ENCODE measurements at places on chromosomes 4 and X. TPM values are rescaled to one million over a fixed set of nuclear protein-coding genes. Genes with fewer than 3 reads are reported as not detected.

RNF113A gene
- polyA plus RNA-seq, result 17.5 TPM

GRCh38 chr4:81740487-81740886 lies 268.8 kb upstream of the RASGEF1B start:
- no peaks in the 10 kb centered on the region for H3K36me3 ChIP-seq
- DNase-seq, result no peak
- peaks cover 3% of the 10 kb centered on the region for H3K4me1 ChIP-seq
- no peaks in the 10 kb centered on the region for H3K27me3 ChIP-seq
- H3K4me3 ChIP-seq, result no peak overlapping the region

GRCh38 chr4:115515366-115515765 lies 401.9 kb upstream of the NDST4 start:
- H3K27me3 ChIP-seq, result no peaks in the 10 kb centered on the region
- no peak overlapping the region for H3K4me3 ChIP-seq
- H3K4me1 ChIP-seq, result no peaks in the 10 kb centered on the region
- no peak overlapping the region for H3K27ac ChIP-seq

MBNL3 gene
- 4.2 TPM for polyA plus RNA-seq

PI4K2B gene
- polyA plus RNA-seq, result 29.8 TPM

GRCh38 chrX:134161162-134161561 lies 75.8 kb upstream of the CCDC160 start:
- H3K36me3 ChIP-seq, result no peaks in the 10 kb centered on the region
- no peaks in the 10 kb centered on the region for H3K4me1 ChIP-seq
- no peaks in the 10 kb centered on the region for H3K27me3 ChIP-seq
- no peak overlapping the region for H3K4me3 ChIP-seq
- H3K27ac ChIP-seq, result no peak overlapping the region

DNA sequence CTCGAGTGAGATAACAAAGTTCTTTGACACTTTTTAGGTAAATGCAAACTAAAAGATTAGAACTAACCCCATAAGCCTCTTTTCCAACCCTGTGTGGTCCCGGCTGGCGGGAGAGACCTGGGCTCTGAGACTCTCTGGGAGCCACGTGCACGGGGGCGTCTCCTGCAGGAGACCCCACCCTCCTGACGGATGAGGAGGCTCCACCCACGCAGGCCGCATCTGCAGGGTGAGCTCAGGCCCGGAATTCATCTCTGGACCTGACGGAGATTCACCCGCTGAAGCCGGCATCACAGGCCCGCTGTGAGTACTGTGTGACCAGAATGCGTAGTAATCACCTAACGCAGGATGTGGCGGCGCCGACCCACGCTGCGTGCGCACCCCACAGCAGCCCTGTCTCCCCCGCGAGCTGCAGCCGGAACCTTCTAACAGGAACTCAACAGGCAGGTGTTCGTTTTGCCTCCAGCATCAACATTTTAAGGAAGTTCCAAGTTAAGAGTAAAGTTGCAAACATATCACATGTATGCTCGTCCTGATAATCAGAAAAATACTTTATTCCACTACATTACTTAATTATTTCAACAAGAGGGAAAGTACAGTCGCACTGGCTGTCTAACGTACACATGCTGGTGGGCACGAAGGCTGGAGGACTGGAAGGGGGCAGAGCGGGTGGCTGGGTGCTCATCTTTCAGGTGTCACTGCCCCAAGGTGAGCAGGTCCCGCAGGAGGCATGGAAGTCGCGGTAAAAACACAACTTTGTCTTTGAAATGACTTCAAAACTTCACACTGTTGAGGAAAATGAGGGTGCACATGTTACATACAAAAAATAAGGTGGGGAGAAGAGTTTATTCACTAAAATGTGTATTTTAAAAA lies 44.5 kb downstream of the FGFRL1 start:
- H3K4me3 ChIP-seq, result no peak overlapping the region
- no peaks in the 10 kb centered on the region for H3K4me1 ChIP-seq
- H3K27ac ChIP-seq, result no peak overlapping the region

- H3K36me3 ChIP-seq, result no peaks in the 10 kb centered on the region
- DNase-seq, result peak; percentile 51
- no peaks in the 10 kb centered on the region for H3K27me3 ChIP-seq
- no peak overlapping the region for H3K4me3 ChIP-seq
- H3K4me1 ChIP-seq, result no peaks in the 10 kb centered on the region
Measured at GRCh38 chr4:164731827-164732474, 22.0 kb upstream of the SMIM31 start.

DNA sequence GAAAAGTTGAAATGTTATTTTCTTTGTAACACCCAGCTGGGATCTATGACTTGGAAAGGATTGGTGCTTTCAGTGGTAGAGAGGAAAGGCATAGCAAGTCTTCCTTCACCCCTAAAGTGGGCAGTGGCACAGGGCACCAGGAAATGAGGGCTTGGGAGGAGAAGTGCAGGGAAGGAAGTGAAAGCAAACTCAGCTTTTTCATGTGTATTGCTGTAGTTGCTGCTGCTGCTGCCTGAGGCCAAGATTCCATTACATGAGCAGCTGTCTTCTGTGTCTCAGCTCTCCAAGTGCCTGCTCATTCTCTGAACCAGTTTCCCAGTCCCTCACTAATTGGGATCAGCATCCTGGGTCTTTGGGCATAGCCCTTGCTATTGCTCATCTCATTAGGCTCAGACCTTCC lies 2.6 kb downstream of the HCCS start:
- peak; percentile 22 for DNase-seq
- no peaks in the 10 kb centered on the region for H3K27me3 ChIP-seq
- H3K4me3 ChIP-seq, result no peak overlapping the region
- H3K4me1 ChIP-seq, result no peaks in the 10 kb centered on the region

DNA sequence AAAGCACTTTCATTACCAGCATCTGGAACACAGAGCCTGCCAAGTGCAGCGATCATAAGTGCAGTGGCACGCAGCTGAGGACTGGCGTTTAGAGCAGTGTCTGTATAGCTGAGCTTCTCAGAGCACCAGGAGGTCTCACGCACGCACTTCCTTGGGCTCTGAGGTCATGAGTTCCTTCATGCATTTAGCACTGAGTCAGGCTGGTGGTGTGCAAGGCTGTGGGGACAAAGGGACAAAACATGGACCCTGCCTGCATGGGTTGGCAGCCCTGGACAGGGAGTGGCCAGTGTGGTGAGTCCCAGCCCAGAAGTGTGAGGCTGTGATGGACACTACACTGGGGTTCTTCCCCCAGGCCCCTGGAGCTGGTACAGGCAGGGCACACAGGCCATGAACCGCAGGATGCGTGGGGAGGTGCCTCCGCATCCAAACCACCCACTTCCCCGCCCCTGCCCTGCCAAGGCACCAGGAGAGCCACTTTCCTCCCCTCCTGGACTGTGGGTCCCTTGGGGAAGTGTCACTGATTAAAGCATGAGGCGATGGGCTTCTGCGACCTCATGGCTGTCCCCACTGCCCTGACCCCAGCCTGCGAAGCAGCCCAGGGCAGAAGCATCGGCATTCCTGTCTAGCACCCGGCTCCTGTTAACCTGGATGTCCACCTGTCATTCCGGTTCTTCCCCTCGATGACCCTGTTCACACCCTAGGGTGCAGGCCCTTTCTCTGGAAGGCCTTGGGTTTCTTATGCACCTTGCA lies 37.2 kb upstream of the GPR78 start:
- H3K27ac ChIP-seq, result no peak overlapping the region
- no peaks in the 10 kb centered on the region for H3K27me3 ChIP-seq
- no peaks in the 10 kb centered on the region for H3K4me1 ChIP-seq
- no peak overlapping the region for H3K4me3 ChIP-seq

DNA sequence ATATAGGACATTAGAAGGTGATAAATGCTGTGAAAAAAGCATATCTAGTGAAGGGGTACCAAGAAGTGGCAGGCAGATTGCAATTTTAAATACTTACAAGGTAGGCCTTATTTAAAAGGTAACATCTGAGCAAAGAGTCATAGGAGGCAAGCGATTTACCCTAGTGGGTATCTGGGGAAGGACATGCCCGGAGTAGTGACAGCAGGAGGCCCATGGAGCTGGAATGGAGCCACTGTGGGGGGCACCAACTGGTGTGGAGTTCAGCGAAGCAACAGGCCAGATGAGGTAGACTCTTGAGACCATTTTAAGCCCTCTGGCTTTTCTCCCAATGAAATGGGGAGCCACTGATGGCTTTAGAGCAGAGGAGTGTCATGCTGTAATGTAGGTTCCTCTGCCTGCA lies 37.3 kb downstream of the SEC24D start:
- H3K4me3 ChIP-seq, result no peak overlapping the region
- no peak overlapping the region for H3K27ac ChIP-seq
- DNase-seq, result no peak
- no peaks in the 10 kb centered on the region for H3K27me3 ChIP-seq
- no peaks in the 10 kb centered on the region for H3K4me1 ChIP-seq

TMPRSS11D gene
- not detected for polyA plus RNA-seq

GRCh38 chr4:56099378-56099786 lies 150.6 kb downstream of the CEP135 start:
- no peaks in the 10 kb centered on the region for H3K27me3 ChIP-seq
- H3K36me3 ChIP-seq, result peaks cover 4% of the 10 kb centered on the region
- DNase-seq, result no peak
- no peak overlapping the region for H3K4me3 ChIP-seq
- no peak overlapping the region for H3K27ac ChIP-seq

DNA sequence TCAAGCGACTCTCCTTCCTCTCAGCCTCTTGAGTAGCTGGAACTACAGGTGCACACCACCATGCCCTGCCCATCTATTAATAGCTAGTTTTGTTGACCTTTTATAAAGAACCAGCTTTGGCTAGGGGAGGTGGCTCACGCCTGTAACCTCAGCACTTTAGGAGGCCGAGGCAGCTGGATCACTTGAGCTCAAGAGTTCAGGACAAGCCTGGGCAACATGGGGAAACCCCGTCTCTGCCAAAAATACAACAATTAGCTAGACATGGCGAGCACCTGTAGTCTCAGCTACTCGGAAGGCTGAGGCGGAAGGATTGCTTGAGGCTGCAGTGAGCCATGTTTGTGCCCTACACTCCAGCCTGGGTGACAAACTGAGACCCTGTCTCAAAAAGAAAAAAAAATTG lies 2.7 kb downstream of the TKTL1 start:
- no peaks in the 10 kb centered on the region for H3K36me3 ChIP-seq
- H3K4me3 ChIP-seq, result no peak overlapping the region
- H3K27me3 ChIP-seq, result no peaks in the 10 kb centered on the region
- no peaks in the 10 kb centered on the region for H3K4me1 ChIP-seq
- H3K27ac ChIP-seq, result no peak overlapping the region

- no peak overlapping the region for H3K27ac ChIP-seq
- H3K4me1 ChIP-seq, result no peaks in the 10 kb centered on the region
Measured at GRCh38 chr4:44447563-44448504, 775 bp downstream of the KCTD8 start.

DNA sequence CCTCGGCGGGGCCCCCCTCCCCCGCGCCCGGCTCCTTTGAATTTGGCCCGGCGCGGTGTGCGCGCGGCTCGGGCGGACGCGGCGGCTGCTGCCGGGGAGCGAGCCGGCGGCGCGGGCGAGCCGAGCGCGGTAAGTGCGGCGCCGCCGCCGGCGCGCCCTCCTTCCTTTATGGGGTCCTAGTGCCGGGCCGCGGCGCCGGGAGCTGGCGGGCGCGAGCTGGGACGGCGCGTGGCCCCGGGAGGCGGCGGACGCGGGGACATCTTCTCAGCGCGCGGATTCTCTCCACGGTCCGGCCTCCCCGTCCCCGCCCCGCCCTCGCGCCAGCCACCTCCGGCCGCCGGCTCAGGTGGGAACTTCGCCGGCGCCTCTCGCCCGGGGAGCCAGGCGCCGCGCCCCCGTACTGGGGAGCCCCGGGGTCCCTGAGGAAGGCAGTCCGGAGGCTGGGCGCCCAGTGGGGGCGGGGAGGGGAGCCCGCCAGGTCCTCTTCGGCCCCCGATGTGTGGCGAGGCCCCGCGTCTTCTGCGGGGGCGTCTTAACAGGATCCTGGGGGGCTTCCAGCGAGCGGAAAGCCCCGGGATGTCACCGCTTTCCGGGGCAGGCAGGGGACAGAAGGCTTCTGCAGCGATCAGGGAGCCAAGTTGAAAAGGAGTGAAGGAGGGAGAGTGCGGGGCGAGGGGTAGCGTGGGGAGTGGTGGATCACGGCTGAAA lies 98.4 kb upstream of the TENM3 start:
- H3K4me3 ChIP-seq, result peak overlapping the region; percentile 15
- H3K4me1 ChIP-seq, result peaks cover 5% of the 10 kb centered on the region
- H3K27me3 ChIP-seq, result peaks cover 17% of the 10 kb centered on the region
- DNase-seq, result peak; percentile 6
- no peak overlapping the region for H3K27ac ChIP-seq
- no peaks in the 10 kb centered on the region for H3K36me3 ChIP-seq

F8A3 gene
- 3.4 TPM for polyA plus RNA-seq

DNA sequence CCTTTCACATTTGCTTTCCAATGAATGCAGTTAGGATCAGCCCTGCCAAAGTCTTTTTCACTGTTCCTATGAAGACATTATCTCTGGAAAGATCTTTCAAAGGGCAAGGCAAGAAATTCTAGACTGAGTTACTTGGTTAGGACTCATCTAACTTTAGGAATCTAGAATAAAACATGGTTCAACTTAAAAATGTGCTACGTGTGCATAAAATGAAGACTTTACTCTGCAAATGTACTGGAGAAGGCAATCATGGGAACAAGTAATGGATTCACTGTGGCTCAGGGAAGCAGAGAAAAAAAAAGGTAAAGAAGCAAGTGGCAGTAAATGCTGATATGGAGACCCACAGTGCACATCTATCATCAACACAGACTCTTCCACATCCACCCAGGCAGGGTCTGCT lies 297.4 kb downstream of the HNRNPD start:
- no peaks in the 10 kb centered on the region for H3K36me3 ChIP-seq
- no peak for DNase-seq
- H3K27ac ChIP-seq, result no peak overlapping the region
- no peaks in the 10 kb centered on the region for H3K27me3 ChIP-seq
- no peak overlapping the region for H3K4me3 ChIP-seq
- no peaks in the 10 kb centered on the region for H3K4me1 ChIP-seq

DNA sequence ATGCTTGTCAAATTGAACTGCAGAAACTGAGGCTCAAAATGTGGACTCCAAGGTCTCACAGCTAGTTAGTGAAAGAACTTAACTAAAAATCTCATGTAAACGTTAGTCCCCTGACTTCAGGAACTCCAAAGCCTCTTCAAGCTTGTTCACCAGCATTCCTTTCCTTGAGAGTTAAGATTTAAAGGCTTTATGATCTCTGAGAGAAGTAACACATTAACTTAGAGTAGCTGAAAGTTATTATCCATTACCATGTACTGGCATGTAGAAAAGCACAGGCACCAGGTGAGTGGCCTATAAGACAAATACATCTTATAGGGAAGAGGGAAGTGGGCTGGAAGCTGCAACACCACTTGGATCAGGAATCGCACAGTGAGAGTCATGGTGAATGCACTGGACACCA lies 15.3 kb downstream of the PARM1 start:
- no peak for DNase-seq
- no peak overlapping the region for H3K4me3 ChIP-seq
- no peaks in the 10 kb centered on the region for H3K27me3 ChIP-seq
- H3K36me3 ChIP-seq, result no peaks in the 10 kb centered on the region
- no peak overlapping the region for H3K27ac ChIP-seq

SMIM10L2A gene
- not detected for polyA plus RNA-seq

All from small intestine (tissue), 16 donors.